ENCODE measurements at places on chromosomes 7 and 10.

GRCh38 chr7:157684157-157684908, 347.5 kb downstream of the DNAJB6 start:
- peak; percentile 33 for DNase-seq

DNA sequence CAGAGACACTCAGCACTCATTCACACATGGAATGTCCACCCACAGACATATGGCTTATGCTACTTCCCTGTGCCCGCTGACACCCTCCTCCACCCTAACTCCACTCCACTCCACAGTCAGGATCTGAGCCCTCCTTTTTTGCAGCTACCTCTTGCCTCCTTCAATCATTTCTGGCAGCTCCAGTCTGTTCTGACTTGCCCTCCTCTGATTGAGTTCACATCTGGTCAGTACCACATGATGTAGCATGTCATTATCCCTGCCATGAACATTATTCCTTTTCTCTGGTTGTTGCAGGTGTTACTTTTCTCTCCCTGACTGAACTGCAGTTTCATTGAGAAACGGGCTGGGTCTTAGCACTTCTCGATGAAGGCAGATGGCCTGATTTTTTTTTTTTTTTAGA, 130.1 kb upstream of the EGR2 start:
- DNase-seq = no peak

DNA sequence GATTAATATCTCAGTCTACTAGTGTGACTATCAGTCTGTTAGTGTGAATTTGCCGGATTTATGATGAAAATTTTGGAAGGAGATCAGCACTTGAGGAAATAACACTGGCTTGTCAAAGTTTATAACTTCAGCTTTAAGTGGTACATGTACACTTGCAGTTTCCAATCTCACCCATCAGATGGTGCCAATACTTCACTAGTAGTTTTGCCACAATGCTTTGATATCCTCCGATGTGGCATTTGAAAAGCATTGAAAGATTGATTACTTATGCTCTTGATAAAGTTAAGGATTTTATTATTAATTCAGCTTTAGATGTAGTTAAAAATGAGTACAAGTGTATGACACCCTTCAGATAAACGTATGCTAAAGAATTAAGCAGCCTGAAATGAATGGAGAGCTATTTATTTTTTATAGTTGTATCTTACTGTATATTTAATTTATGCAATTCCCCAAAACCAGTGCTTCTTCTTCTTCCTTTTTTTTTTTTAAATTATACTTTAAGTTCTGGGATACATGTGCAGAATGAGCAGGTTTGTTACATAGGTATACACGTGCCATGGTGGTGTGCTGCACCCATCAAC, 98.2 kb downstream of the ANLN start:
- DNase-seq = no peak

GRCh38 chr10:123879606-123880257, 11.9 kb downstream of the CPXM2 start:
- DNase-seq = no peak

GRCh38 chr7:139494835-139495579, 11.5 kb upstream of the KLRG2 start:
- no peak for DNase-seq

- DNase-seq = no peak
Observed at GRCh38 chr10:122248356-122249302, 22.5 kb upstream of the BTBD16 start.

GRCh38 chr7:137983323-137984008, 18.4 kb downstream of the CREB3L2 start:
- peak; percentile 67 for DNase-seq

DNA sequence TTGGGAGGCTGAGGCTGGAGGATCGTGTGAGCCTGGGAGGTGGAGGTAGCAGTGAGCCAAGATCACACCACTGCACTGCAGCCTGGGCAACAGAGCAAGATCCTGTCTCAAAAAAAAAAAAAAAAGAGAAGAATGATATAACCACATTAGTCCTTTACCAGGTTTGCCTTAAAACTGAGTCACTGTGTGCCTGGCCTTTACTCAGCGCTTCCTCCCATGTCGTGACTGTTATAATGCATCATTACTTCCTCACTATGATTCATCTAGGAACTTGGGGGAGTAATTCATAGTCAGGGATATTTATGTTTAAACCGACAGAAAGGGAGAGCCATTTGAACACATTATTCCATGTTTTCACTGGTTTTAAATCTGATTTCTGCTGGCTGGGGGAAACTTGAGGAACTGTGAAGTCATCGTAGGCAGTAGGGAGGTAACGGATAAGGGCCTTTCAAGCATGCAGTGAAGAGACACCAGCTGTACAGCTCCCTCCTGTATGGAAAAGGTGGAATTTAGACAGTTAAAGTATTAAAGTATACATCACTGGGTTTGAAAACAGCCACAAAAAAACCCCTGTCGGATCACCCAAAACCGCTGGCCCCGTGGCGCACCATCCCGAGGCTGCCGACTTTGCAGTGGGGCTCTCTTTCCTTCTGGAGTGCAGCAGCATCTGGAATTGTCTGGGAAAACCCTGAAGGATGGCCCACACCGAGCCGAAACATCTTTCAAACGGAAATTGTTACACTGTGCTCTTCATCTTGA, 119.8 kb downstream of the NKX6-2 start:
- DNase-seq = peak; percentile 6

DNA sequence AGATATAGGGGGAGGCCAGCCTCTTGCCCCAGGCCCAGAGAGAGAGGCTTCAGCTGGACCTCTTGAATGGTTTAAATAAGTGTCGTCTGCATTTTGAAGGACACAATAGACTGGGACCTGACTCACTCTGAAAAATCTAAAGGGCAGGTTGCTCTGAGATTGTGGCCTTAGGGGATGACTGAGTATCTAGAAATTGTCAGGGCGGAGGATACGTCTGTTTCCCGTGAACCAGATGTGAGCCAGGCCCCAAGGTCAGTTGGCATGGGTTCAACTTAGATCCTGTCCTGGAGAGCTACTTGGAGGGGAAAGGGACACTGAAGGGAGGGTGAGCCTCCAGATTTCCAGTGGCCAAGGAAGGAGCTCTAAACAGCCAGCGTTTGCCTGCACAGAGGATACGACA, 110.2 kb downstream of the CHN2 start:
- no peak for DNase-seq

- DNase-seq = no peak
Observed at GRCh38 chr10:132748545-132749370, 37.2 kb downstream of the NKX6-2 start.

DNA sequence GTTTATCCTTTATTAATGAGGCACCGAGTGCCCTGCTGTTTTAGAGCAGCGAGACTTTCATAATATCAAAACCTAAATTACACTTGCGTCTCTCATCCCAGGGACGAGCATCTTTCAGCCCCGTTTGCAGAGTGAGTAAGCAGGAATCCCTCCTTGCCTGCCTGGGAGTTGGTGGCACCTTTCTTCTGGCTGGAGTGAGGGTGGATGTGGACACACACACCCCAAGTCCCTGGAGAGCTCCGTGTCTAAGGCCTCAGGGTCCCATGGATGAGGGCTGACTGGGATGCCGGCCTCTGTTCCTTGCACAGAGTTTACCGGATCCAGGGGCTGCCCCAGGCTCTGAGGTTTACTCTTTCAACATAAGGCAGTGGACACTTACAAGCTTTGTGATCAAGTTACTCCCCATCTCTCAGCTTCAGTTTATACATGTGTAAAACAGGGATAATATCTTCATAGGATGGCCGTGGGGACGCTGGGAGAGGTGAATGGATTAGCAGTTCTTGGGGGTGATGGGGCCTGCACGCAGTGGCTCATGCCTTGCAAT, 24.5 kb downstream of the POLL start:
- peak; percentile 18 for DNase-seq

DNA sequence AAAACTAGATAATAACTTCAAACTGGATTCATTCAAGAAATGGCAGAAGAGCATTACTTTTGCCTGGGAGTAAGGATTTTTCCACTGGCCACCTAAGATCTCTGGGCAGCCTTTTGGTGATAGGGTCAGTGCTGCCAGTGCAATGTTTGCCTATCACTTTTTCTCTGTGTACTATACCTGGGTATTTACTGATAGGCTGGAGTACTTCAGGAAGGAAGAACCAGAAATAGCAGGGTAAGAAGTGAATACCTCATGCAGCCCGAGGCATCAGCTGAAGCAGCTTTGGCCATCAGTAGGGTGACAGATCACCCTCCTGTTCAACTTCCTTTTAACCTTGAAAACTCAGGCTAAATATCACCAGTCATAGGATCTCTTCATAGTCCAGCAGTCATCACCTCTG, 5.5 kb upstream of the PAPSS2 start:
- no peak for DNase-seq

GRCh38 chr7:127417346-127417745, 24.8 kb upstream of the ZNF800 start:
- no peak for DNase-seq

- no peak for DNase-seq
Observed at GRCh38 chr10:10847387-10847786, 170.3 kb upstream of the CELF2 start.

DNA sequence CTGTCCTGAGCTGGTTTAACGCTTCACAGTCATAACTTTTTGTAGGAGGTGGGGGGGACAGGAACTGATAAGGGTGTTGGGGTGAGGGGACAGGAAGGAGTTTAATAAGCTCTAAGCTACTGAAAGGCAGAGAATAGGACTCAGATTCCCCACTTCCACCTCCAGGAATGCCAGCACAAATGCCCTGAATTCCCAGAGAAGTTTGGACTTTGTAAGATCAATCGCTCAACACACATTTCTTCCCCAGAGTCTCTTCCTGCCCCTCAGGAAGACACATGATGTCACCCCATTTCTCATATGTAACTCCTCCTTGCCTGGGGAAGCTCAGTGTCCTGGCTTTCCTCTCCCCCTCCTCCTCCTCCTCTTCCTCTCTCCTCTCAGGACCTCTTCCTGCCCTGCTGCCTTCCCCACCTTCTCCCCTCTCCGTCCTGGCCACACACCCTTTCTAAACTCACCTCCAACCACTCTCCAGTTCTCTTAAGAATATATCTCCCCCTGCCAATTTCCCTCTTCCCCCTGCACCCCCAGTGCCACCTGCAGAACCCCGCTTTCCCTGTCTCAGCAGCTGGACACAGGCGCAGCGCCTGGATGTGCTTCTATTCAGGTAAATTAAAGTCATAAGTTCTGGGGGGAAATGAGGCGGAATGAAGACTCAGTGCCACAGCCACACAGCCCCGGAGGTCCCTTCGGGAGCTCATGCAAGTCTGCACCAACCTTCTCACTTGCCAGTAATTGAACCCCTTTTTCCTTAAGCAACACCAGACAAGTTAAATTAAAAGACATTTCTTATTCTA, 5.3 kb upstream of the LOXL4 start:
- no peak for DNase-seq

- no peak for DNase-seq
Observed at GRCh38 chr10:59563531-59563930, 146.1 kb downstream of the SLC16A9 start.

- DNase-seq = no peak
Observed at GRCh38 chr7:103124429-103124979, 24.4 kb downstream of the NAPEPLD start.

DNA sequence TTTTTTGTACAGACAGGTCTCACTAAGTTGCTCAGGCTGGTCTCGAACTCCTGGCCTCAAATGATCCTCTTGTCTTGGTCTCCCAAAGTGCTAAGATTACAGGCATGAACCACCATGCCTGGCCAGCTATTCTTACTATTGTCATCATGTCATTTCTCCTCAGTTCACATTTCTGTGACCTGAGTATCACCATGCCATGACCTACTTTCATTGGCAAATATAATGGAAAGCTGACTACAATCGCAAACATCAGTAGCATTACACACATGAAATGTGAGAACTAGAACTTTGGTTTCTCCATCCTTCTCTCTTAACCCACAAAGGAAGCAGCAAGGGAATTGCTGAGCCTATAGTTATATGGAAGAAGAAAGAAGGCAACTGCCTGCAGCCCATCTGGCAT, 26.0 kb upstream of the WIPF3 start:
- DNase-seq = no peak

GRCh38 chr7:80922253-80923049, 3.6 kb upstream of the SEMA3C start:
- no peak for DNase-seq

DNA sequence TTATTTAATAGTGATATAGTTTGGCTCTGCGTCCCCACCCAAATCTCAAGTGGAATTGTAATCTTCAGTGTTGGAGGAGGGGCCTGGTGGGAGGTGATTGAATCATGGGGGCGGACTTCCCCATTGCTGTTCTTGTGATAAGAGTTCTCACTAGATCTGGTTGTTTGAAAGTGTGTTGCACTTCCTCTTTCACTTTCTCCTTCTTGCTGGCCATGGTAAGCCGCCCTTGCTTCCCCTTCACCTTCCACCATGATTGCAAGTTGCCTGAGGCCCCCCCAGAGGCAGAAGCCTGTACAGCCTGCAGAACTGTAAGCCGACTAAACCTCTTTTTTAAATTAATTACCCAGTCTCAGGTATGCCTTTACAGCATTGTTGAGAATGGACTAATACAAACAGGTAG, 101.4 kb downstream of the MTPAP start:
- no peak for DNase-seq

DNA sequence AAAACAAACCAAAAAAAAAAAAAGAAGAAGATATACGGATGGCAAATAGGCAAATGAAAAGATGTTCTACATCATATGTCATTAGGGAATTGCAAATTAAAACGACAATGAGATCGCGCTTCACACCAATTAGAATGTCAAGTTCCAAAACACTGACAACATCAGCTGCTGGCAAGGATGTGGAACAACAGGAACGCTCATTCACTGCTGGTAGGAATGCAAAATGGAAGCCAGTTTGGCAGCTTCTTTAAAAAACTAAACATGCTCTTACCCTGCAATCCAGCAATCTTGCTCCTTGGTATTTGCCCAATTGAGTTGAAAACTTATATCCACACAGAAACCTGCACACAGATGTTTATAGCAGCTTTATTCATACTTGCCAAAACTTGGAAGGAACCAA, 34.8 kb downstream of the CALML5 start:
- DNase-seq = no peak

DNA sequence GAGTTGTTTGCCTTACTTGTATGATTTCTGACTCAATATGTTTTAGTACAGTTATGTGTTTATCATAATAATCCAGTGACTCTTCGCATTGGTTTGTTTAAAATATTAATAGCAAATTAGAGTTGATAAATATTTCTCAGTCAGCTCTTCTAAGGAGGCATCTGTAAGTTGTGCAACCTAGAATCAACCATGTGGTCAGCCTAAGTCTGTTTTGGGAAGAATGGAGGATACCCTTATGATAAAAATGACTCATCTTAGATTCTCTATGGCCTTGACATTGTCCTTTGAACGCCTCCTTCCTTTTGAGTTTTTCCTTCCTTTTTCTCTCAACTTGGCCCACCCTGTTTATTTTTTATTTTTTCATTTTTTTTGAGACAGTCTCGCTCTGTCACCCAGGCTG, 18.8 kb downstream of the DNAJC9 start:
- no peak for DNase-seq

GRCh38 chr7:28125431-28126409, 54.9 kb downstream of the JAZF1 start:
- DNase-seq = no peak

- DNase-seq = no peak
Observed at GRCh38 chr7:31885171-31885570, 185.0 kb downstream of the PDE1C start.

- no peak for DNase-seq
Observed at GRCh38 chr7:43077732-43078391, 34.6 kb upstream of the HECW1 start.
